ENCODE measurements at places on chromosomes 16 and 17.

DNA sequence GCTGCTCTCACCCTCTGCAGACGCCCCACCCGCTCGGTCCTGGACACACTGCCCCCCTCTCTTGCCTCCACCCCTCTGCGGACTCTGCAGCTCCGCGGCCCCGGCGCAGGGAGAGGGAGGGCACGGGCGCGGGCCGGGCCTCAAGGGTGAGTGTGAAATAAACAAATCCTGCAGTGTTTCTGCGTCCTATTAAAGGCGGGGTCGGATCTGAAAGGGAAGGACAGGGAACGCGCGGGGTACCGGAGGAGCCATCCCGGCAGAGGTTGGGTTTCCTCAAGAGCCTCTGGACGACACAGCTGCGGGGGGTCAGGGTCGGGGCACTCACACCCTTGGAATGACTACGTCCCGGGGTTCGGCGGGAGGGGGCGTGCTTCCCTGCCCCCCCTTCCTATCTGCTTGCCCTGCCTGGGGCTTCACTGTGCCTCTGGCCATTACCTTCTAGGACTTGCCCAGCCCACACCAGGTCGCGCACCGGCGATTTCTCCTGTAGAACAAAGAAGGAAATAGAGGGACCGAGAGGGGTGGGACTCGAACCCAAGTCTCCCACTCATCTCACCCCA lies 466 bp upstream of the HSF4 start:
- DNase-seq: no peak

DNA sequence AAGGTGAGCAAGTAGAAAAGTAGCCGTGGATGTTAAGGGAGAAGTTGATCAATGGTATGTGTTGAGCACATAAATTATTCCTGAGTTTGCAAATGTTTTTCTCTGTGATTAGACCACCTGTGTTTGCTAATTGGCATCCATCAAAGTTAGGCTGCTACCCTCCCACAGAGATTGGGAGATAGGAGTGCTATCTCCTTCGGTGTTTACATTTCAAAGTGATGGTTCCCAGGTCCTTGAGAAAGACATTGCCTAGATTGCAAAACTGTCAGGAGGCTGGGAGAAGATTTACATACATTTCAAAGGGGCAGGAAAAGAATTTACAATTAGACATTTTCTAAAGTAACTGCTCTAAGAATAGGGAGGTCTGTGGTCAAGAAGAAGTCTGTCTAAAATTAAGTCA lies 54.3 kb upstream of the CNTNAP4 start:
- DNase-seq: no peak

- peak; percentile 44 for DNase-seq
These were observed 5.3 kb downstream of the KPNB1 start for GRCh38 chr17:47654991-47655390.

DNA sequence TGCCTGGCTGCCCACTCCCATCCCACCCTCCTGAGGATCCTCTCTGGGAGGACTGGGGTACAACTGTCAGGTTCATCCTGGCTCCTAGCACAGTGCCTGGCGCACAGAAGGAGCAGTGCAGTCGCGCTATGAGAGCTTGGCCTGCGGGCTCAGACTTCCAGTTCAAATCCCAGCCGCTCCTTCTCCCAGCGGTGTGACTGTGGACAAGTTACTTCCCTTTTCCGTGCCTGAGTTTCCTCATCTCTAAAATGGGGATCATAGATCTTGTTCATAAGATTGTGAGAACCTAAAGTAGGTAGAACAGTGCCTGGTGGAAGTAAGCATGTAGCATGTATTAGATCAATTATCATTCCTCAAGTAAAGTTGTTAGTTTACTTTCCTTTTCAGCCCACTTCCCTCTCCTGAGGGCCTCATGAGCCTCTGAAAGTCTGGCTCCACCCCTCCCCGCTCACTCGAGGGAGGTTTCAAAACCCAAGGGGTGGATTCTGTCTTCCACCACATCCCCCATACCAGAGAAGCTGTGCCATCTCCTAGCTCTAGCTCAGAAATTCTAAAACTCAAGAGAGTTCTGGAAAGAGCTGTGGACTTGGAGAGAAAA lies 19.9 kb upstream of the COL1A1 start:
- peak; percentile 73 for DNase-seq

GRCh38 chr17:40547079-40547784 lies 18.0 kb downstream of the CCR7 start:
- peak; percentile 19 for DNase-seq

DNA sequence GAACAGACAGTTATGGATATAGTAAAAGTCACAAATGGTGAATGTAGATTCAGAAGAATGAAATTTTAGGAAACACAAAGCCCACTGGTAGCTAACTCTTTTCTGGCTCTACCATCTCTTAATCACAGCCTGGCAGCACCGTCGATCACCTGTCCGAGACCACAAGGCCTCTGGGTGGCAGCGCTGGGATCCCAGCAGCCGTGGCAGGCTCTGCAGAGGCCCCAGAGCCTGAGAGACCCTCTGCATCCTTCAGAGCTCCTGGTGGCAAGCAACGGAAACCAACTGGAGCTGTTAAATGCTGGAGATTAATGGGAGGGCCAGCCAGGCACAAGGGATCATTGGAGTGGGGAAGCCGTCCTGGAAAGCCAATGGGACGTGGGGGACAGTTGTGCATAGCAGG lies 26.3 kb downstream of the LAT start:
- no peak for DNase-seq

DNA sequence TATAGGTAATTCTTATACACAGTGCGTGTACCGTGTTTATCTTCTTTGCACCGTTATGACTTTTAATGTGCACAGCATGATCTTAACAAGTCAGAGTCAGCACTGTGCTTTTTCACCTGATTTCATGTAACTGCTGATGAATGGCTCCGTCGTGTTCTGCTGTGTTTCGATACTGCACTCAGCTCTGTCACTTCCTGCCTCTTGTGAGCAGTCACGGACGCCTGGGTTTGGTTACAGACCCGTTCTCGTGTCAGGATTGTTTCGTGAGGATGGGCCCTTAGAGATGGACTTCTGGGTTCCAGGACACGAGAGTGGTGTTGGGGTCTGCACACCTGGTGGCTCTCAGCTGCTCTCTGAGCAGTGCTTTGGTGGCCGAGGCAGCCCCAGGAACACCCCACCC lies 24.6 kb downstream of the TBCD start:
- DNase-seq: no peak

DNA sequence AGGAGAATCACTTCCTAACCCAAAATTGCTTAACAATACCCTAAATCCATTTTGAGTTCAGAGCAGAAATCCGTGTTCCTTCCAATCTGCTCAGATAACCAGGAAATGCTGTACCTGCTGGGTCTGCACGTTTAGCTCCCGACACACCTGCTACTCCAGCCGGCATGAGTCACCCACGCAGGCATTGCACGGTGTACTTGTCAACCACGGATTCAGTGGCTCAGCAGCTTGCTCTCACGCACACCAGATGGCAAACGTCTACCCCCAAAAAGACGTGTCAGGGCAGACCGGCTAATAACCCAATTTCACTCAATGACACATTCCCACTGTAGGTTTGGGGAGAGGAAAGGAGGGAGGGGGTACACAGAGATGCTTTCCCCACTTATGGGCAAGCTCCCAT lies 468.1 kb downstream of the SOX9 start:
- peak; percentile 84 for DNase-seq

DNA sequence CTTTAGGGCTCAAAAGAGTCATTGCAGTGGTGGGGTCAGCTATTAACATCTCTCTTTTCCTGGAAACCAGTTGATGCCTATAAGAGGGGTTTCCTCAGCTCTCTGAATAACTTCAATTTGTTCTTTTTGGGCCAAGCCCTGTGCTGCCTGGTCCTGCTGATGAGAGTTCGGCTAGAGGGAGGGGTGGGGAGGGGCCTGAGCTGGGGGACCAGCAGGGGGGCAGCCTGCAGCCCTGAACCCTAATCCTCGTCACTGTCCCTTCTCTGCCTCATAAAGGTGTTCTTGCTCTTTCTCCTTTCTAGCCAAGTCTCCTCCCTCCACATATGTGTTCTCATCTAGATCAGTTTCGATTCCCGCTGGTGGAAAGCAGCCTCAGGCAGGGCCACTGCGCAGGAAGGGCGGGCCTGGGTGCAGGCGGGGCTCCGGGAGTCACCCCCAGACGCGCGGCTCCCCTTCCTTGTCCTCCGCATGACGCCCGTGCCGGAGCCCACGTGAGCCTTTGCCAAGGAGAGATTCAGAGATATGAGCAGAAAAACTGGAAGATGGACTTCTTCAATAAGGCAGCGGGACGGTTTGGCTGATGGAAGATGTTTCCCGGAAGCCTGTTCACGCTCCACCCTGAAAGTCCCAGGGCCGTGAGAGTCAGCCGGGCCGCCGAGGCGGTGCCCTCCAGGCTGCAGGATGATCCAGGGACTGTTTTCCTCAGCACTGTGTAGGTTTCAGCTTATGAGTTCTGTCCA lies 15.0 kb upstream of the RHOT1 start:
- peak; percentile 93 for DNase-seq

- no peak for DNase-seq
These were observed 37.7 kb downstream of the USP32 start for GRCh38 chr17:60354223-60354622.

DNA sequence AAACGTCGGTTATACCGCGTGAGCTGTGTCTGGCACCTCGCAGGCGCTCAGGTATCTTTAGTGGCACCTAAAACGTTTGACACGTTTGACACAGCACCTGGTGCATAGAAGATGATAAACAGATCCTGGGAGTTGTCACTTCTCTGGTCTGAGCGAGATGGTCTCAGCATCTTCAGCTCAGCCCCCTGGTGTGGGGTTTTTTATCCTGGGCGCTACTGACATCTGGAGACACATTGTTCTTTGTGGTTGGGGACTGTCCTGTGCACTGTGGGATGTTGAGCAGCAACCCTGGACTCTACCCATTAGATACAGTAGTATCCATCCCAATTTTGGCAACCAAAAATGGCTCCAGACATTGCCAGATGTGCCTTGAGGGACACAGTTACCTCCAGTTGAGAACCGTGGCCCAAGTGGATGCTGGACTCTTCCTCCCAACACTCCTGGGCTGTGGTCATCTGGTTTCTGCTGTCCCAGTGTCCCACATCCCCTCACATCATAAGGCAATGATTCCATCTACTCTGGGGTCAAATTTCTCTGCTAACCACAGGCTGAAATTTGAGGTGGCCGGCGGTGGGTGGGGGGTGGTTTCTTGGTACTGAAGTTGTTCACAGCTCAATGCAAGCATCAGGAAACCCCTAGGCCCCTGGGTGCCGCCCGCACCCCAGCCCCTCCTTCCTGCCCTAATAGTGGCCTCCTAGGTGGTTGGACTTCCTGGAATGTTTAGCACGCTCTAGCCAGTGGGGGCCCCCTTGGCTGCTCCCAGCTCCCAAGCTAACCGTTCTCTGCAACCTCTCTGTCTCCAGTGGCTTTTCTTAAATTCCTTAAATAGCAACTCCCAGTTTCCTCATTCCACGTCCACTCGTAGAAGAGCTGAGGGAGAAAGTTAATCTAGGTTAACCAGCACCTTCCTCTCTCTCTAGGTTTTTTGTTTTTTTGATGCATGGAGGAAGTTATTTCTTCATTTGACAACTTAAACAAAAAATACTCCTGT lies 124.8 kb downstream of the ABCC1 start:
- peak; percentile 34 for DNase-seq

DNA sequence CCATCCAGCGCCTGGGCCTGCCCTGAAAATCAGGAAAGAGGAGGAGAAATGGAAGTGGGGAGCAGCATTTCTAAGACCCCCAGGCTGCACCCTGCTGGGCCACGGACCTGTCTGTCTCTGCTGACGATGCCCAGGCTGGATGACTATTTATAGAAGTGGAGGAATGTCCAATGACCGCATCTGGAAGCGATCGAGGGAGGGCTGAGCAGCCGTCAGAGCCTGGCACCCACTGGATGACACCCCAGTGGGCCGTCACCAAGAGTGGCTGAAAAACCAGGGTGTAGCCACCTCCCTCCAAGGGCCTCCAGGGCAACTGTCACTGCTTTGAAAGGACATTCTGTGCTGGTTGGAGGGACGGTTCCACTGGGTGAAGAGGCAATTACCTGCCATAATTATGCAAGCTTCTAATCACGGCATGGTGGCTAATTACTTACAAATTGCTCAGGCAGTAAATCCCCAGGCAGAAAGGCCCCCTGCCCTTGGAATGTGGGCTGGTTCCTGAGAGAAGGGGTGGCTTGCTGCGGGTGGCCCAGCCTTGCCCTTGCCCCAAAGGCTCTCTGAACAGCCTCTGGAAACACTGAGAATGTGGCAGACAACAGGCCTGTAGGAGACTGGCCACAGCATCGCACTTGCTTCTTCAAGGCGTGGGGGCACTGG lies 332.1 kb downstream of the C16orf95 start:
- peak; percentile 57 for DNase-seq

- no peak for DNase-seq
These were observed 118.5 kb downstream of the MAF start for GRCh38 chr16:79482011-79482410.

DNA sequence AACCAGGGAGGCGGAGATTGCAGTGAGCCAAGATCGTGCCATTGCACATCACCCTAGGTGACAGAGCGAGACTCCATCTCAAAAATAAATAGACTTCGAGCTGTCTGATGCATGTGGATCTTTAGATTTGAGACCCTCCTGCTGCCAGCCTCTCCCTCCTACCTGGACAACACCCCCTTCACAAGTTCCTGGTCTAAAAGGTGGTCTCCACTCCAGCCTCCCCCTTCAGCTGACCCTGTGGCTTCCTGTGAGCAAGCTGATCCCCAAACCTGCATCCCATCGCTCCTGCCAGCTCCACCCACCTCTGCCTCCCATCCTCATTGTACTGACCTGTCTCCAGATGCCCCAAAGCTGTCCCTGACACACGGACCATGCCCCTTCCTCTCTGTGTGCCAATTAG lies 27.1 kb upstream of the FAAP100 start:
- no peak for DNase-seq

- peak; percentile 23 for DNase-seq
These were observed 4.1 kb downstream of the MGAT5B start for GRCh38 chr17:76872221-76872873.

DNA sequence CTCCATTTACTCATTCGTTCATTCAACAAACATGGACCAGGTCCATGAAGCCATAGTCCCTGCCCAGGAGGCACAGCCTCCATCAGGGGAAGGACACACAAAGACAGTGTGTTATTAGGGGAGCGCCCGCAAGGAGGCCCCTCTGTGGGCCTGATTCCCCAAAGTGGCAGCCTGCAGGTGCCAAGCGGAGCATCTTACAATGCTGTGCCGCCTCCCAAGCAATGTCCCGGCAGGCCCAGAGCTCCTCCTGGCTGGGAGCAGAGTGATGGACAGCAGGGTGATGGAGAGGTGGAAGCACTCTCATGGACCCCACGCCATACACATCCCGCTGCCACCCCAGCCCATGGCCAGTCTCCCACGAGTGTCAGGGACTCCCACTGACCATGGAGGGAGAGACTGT lies 25.8 kb downstream of the TRPV1 start:
- DNase-seq: no peak

GRCh38 chr16:83830769-83831455 lies 23.1 kb downstream of the HSBP1 start:
- no peak for DNase-seq

All from stomach (tissue), 19 donors.